ENCODE measurements at places on chromosomes 5 and 9.
A peak's percentile ranks its signal among the peaks of the same experiment; 100 is the strongest.

- DNase-seq: no peak
Observed at GRCh38 chr5:346229-346935, 24.9 kb downstream of the AHRR start.

- no peak for DNase-seq
Observed at GRCh38 chr9:87518702-87519335, 21.2 kb downstream of the DAPK1 start.

GRCh38 chr5:39360471-39361111 lies 3.7 kb downstream of the C9 start:
- no peak for DNase-seq

- peak; percentile 50 for DNase-seq
Observed at GRCh38 chr9:21801683-21802417, 586 bp upstream of the MTAP start.

DNA sequence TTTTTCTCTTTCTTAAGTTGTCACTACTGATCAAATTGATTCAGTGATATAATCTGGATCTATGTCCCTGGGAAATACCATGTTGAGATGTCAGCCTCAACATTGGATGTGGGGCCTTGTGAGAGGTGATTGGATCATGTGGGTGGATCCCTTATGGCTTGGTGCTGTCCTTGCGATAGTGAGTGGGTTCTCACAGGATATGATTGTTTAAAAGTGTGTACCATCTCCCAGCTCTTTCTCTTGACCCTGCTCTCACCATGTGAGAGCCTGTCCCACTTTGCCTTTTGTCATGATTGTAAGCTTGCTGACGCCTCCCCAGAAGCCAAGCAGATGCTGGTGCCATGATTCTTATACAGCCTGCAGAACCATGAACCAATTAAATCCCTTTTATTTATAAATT lies 68.6 kb downstream of the ST8SIA4 start:
- no peak for DNase-seq

DNA sequence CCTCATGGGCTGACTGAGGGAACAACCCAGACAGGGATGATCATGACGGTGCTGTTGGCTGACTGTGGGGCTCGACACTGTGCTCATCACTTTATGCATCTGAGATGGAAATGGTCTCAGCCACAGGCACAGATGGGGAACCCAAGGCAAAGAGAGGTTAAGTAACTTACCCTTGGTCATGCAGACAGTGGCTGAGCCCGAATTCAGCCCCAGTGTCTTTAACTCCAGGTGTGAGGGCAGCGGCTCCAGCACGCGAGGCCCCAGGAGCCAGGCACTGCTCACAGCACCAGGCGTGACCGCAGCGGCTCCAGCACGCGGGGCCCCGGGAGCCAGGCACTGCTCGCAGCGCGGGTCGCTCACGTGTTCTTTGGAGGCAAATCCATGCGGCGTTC lies 45.3 kb upstream of the FCN1 start:
- no peak for DNase-seq

DNA sequence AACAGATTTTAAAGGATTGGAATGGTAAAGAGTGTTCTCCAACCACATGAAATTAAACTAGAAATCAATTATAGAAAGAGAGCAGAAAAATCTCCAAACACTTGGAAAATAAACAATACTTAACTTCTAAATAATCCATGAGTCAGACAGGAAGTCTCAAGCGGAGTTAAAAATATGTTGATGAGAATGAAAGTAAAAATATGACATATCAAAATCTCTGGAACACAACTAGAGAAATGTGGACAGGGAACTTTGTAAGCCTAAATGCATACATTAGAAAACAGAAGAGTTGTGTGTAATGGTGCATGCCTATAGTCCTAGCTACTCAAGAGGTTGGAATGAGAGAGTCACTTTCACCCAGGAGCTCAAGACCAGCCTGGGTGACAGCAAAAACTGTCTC lies 47.9 kb upstream of the ZNF618 start:
- no peak for DNase-seq

DNA sequence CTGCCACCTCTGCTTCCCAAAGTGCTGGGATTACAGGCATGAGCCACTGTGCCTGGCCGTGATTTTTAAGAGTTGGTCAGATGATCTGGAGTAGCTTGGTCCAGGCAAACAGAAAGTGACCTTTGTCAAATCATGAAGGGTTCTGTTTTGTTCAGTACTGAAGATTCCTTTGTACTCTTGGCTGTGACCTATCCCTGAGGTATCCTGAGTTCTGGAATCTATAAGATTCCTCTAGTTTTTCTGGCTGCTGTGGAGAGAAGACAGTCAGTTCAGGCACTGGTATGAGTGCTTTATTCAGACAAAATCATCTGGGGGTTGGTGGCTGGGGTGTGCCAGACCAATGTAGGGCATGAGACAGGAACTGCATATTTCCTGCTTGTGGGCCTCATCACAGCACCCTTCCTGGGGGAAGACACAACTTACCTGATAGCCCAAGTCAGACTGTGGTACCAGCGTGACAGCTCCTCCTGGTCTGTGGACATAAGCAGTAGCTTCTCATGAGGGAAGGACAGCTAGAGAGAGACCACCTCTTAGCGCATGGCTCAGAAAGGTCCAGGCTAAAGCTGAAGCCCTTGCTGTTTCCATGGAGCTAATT lies 3.1 kb downstream of the ARHGEF39 start:
- no peak for DNase-seq

DNA sequence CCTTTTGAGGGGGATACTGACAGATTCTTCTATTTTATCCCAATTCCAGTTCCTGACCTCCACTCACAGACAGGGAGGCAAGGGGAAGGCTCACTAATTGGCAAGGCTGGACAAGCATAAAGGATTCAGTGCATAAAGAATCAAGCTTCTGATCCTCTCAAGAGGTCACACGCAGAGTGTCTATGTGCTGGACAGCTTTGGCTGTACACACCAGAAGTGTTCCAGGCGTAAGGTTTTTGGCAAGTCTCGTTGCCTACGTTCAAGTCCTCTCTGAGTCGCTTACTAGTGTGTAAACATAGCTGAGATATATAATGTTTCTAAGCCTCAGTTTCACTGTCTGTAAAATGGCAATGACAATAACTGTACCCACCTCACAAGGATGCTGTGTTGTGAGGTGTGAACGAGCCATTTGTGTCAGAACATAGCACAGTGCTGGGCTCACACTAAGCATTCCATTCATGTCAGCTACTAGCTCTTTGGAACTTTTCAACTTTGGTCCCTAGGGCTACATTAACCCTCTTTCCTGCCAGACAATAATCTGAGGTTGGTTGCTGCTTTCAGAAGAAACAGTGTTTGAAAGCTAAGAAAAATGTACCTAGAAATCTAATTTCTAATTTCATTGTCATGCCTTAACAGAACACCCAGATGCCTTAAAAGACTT lies 52.1 kb downstream of the PALM2AKAP2 start:
- no peak for DNase-seq

DNA sequence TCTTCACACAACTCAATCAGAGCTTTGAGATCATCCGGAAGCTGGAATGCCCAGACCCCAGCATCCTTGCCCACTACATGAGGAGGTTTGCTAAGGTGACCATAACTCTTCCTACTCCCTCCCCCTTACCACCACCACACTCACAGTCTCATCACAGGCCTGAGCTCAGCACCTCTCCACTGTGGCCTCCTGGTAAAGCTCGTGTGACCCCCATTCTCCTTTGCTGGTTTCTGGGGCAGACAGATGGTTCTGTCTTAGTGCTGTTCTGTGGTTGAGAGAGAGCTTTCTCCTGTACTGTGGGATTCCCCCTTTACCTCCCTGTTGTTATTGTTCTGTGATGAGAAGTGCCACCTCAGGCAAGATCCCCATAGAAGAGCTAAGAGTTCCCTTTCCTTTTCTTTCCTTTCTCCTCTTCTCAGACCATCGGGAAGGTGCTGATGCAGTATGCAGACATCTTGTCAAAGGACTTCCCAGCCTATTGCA lies 92.7 kb upstream of the RUSC2 start:
- DNase-seq: no peak

GRCh38 chr5:28190011-28190410 lies 1151.6 kb upstream of the CDH9 start:
- DNase-seq: no peak

GRCh38 chr5:127960270-127960691 lies 123.3 kb upstream of the SLC12A2 start:
- DNase-seq: no peak

DNA sequence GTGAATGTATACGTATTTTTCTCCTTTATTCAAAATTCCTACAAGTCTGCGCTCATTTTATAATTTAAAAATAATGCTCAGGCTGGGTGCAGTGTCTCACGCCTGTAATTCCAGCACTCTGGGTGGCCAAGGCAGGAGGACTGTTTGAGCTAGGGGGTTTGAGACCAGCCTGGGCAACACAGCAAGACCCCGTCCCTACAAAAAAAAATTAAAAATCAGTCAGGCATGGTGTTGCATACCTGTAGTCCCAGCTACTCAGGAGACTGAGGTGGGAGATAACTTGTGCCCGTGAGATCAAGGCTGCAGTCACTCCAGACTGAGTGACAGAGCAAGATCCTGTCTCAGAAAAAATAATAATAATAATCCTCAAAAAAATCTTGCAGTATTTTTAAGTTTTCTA lies 7.8 kb downstream of the UIMC1 start:
- no peak for DNase-seq

GRCh38 chr9:85521371-85522197 lies 220.2 kb downstream of the AGTPBP1 start:
- DNase-seq: no peak

DNA sequence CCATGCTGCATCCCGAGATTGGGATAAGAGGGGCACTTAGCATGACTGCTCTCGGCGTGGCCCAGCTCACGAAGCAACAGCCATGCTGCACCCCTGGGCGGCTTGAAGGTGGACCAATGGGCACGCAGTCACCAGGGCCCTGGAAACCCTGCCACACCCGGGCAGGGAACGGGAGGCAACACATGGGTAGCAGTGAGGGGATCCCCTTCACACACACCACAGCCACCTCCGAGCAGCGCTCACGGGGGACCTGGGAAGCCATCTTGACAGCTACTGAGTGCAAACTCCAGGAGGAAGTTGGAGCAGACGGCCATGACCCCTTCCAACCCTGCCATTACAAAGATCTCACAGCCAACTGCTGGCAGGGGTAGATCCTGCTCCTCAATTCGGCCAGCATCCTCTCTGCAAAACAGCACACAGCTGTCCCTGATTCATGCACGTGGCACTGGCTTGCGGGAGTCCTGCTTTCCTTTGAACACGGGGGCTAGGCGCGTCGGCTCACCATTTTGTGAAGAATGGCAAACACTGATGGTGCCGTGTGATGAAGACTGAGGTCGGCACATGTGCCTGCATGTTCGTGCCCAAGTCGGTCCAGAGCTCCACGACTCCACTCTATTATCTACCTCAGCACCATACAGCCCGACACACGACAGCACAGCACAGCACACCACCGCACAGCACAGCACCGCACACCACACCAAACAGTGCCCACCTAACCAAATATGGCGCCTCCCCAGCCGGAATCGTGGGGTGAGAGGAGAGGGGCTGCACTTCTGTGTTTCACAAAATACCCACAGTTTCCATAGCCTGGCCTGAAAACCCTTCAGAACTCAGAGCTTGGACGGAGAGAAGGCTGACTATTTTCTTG lies 5.0 kb downstream of the UBAC1 start:
- DNase-seq: no peak

DNA sequence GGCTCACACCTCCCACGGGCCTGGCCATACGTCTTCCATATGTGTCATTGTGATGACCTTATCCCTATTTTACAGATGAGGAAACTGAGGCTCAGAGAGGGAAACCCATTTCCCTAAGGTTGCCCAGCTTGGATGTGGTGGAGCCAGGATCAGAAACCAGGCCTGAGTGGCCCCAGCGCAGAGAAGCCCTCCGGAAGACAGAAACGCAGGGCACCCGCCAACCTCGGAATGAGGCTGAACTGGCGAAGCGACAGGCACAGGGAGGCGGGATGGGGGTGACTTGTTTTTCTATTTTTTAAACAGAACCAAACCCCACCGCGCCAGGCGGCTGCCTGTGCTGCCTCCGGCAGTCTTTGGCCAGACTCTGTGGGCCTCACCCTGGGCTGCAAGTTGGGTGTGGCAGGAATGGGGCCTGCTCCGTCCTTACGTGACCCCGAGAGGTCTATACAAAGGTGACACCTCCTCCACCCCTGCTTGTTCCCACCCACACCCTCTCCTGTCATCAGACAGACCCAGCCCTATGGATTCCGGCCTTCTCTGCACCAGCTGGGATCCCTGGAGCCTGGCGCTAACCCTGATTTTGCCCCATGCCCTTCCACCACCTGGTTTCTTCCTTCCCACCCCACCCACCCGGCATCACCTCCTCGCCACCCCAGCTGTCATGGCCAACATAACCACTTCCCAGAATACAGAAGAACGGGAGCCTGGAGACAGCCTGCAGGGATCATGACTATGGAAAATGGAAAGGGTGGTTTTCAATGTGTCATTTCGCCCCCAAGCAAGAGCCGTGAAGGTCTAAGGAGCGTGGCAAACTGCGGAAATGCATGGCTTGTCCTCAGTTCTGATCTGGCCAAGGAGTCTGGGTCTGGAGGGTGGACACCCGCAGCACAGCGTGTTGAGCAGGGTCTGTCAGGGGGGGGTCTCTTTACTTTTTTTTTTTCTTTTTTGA lies 23.6 kb downstream of the PLPP7 start:
- no peak for DNase-seq

- DNase-seq: no peak
Observed at GRCh38 chr5:148739023-148739422, 84.7 kb upstream of the HTR4 start.

DNA sequence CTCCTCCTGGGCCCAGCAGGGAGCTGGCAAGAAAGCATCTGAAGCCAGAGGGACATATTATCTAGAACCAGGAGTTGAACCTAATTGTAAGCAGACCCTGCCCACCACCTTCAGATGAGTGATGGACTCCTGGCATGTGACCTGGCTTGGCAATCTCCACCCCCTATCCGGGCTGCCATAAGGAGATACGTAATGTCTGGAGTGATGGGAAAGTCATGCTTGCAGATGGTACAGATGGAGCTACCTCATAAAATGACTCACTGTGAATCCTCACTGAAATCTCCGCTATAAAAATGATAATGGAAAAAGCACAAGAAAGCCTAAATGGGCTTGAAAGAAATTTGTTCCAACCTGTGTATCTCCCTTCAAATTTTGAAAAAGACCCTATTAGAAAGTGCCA lies 157.5 kb downstream of the DMRT2 start:
- peak; percentile 7 for DNase-seq

Measured in AG04450 (cell line).